ENCODE measurements at places on chromosomes 2 and 18.

- no peak for DNase-seq
Observed at GRCh38 chr2:217530392-217531090, 472.3 kb downstream of the TNS1 start.

- no peak for DNase-seq
Observed at GRCh38 chr2:216044883-216045486, 31.6 kb upstream of the MREG start.

- no peak for DNase-seq
Observed at GRCh38 chr2:224551693-224552092, 33.5 kb downstream of the CUL3 start.

GRCh38 chr18:36623091-36623490 is 205.7 kb downstream of the TPGS2 start:
- no peak for DNase-seq

- DNase-seq: no peak
Observed at GRCh38 chr2:109129921-109130722, 1.1 kb downstream of the SH3RF3 start.

GRCh38 chr18:47953471-47953931 is 23.0 kb upstream of the SMAD2 start:
- DNase-seq: no peak

GRCh38 chr2:101018934-101019333 is 16.8 kb downstream of the RPL31 start:
- DNase-seq: no peak

DNA sequence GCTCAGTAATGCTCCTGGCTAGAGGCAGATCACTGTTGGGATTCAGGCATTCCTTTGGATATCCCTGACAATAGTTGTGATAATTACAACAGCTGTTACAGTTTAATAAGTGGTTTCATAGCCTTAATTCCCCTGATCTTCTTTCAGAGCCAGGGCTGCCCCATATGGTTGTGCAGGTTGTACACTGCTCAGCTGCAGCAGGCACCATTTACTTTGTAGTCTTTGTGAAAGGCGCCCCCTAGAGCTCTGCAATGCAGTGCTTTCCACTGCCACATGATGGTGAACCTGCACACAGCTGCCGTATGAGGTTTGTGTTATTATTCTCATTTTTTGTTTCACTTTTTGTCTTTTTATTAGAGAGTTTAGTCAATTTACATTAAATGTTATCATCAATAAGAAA is 239.1 kb downstream of the KCNS3 start:
- DNase-seq: no peak

DNA sequence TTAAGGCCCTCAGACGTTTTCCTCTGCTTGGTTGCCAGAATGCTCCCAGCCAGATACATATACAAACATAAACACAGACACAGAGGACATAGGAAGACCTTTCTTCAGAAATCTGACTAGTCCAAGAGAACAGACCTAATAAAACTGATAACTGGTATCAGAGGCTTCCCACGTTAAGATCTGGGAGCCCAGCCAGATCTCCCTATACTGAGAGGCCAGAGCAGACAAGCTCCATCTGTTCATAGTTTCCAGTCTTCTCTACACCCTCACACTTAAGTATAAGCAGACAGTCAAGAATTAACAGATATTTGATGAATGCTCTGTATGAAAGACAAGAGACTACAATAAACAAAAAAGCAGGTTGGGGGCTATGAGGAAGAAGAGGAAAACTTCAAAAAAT is 240.5 kb upstream of the CHAC2 start:
- no peak for DNase-seq

DNA sequence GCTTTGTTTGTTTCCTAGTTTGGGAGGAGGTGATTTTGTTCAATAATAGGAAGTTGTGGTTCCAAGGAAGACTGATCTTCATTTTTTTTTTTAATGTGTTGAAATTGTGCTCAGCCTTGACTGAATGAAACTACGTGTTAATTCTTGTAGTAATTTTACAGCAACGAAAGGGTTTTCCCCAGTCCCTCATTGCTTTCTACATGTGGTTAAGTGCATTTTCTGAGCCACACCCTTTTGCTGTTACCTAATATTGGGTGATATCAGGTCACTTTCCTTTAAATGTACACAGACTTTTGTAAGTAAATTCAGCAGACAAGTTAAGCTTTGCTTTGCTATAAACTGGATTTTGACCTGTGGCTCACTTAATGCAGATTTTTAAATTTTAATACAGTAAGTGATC is 73.6 kb downstream of the OTX1 start:
- no peak for DNase-seq

All from NCI-H1930 (cell line).